ENCODE measurements at places on chromosomes 2 and 18. TPM values are rescaled to one million over a fixed set of nuclear protein-coding genes. Genes with fewer than 3 reads are reported as not detected.

The RNASEH1 gene
- total RNA-seq, result 51.1 TPM

DNA sequence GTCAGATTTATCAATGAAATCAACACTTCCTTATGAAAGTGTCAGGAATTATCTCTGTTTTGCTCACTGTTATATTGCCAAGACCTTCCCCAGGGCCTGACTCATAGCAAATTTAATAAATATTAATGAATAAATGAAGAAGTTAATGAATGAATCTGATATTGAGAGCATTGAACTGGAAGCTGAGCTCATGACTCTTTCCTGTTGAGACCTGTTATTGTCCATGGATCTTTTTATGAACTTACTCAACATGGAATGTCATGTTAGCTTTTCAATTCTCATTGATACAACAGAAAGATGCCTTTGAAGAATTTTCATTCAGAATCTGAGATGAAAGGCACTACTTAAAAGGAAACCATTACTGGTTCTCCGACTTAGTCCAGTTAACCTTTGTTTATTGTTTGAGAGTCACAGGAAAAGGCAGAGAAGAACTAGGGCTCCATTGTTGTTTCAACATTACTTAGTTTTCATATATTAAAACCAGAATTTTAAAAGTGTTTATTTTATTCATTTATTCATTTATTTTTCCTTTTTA lies 90.4 kb upstream of the UNC80 start:
- no peak for DNase-seq

GRCh38 chr2:225763711-225764110 lies 364.2 kb downstream of the NYAP2 start:
- DNase-seq, result no peak

GRCh38 chr2:238425979-238426567 lies 654 bp upstream of the ASB1 start:
- no peak for DNase-seq

The BBS5 gene
- 3.3 TPM for total RNA-seq

The TTC39C gene
- total RNA-seq, result 26.3 TPM

Data from PC-3 (cell line).